ENCODE measurements at places on chromosomes 4 and X. TPM values are rescaled to one million over a fixed set of nuclear protein-coding genes. Genes with fewer than 3 reads are reported as not detected.

- no peak for DNase-seq
Observed at GRCh38 chrX:41935832-41936231, 12.5 kb upstream of the CASK start.

DNA sequence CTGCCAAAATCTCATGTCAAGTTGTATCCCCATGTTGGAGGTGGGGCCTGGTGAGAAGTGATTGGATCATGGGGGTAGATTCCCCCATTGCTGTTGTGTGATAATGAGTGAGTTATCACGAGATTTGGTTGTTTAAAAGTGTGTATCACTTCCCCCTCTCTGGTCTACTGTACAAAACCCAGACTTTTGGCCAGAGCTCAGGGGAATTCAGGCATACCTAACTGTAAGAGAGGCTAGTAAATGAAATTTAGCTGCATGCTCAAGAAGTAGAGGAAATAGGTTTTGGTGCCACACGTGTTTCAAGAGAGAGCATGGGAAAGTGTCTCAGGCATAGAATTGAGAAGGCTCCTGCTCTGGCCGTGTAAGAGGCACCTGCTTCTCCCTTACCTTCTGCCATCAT is 190.5 kb upstream of the GALNTL6 start:
- DNase-seq, result no peak

- no peak for DNase-seq
Observed at GRCh38 chr4:150211016-150211415, 132.8 kb downstream of the DCLK2 start.

GRCh38 chr4:7629501-7630254 is 194.9 kb upstream of the PSAPL1 start:
- DNase-seq, result no peak

- DNase-seq, result no peak
Observed at GRCh38 chr4:47143261-47143660, 111.9 kb downstream of the GABRB1 start.

- no peak for DNase-seq
Observed at GRCh38 chrX:39678914-39679313, 418.8 kb downstream of the BCOR start.

- DNase-seq, result no peak
Observed at GRCh38 chr4:115343171-115343570, 229.8 kb upstream of the NDST4 start.

POF1B gene
- total RNA-seq, result 4.7 TPM

PAGE4 gene
- total RNA-seq, result not detected

DAPP1 gene
- 0.74 TPM for total RNA-seq

HTN1 gene
- total RNA-seq, result not detected

C4orf51 gene
- total RNA-seq, result not detected

Measured in left ventricle myocardium inferior (tissue), 1 donor.